ENCODE measurements at places on chromosomes 6 and 20. TPM values are rescaled to one million over a fixed set of nuclear protein-coding genes. Genes with fewer than 3 reads are reported as not detected.

GRCh38 chr20:53899351-53900167 is 170.8 kb downstream of the BCAS1 start:
- H3K4me3 ChIP-seq = peak overlapping the region; percentile 31
- peak; percentile 6 for DNase-seq
- H3K27ac ChIP-seq = no peak overlapping the region
- peaks cover 11% of the 10 kb centered on the region for H3K4me1 ChIP-seq
- H3K27me3 ChIP-seq = no peaks in the 10 kb centered on the region

DNA sequence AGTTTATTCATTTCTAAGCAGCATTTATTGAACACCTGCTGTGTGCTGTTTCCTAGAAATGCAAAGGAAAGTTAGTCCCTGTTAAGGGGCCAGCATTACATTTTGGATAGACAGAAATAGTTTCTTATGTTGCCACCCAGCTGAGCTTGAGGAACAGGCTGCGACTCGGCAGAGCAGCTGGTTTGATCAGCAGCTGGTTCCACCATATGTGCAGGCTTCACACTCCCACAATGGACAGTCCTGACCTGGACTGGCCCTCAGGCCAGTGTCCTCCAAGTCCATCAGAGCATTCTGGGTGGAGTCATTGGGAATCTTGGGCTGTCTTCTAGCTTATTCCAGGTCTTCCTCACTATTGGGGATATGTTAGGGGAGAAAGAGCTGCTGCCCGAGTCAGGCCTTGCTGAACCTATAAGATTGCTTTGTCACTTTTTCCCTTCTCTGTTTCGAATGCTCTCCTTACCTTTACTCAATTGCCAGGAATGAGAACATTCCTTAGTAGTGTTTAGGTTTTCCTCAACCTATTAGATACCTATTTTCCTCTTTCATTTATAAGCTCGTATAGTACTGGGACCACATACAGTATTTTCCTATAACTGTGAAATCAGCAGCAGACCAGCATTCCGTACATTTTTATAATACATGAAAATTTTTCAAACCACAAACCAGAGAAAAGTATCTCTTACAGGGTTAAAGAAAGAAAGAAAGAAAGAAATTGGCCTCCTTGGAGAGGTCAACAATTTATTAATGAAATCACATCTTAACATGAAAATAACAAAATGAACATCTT is 203.0 kb downstream of the FARS2 start:
- no peaks in the 10 kb centered on the region for H3K4me1 ChIP-seq
- H3K27me3 ChIP-seq = no peaks in the 10 kb centered on the region
- no peak overlapping the region for H3K27ac ChIP-seq
- DNase-seq = no peak
- no peak overlapping the region for H3K4me3 ChIP-seq

Gene SLA2
- total RNA-seq = 39.4 TPM

- no peak for DNase-seq
- H3K4me1 ChIP-seq = peaks cover 7% of the 10 kb centered on the region
- no peak overlapping the region for H3K27ac ChIP-seq
- H3K36me3 ChIP-seq = peaks cover 14% of the 10 kb centered on the region
- no peaks in the 10 kb centered on the region for H3K27me3 ChIP-seq
Measured at GRCh38 chr20:25030007-25030648, 27.8 kb downstream of the ACSS1 start.

Gene RIPOR2
- total RNA-seq = 364 TPM

Gene FOXS1
- not detected for total RNA-seq

DNA sequence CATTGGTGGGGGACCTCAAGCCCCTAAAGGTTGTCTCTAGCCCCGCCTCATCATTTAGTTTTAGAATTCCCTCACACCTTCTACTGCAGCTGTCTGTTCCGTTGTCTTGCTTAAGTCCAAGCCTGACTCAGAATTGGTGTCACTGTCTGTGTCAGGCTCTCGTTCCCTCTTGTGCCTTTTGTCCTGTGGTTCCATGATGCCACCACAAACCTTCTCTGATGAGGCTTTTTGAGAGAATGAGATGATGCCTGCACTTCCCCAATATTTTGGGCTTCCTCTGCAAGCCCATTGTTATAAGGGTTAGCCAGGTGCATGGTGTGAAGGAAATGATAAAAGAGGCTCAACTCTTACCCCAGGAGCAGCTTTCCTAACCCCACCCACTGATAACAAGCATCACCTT is 8.1 kb upstream of the AKIRIN2 start:
- no peaks in the 10 kb centered on the region for H3K27me3 ChIP-seq
- peaks cover 7% of the 10 kb centered on the region for H3K4me1 ChIP-seq
- H3K27ac ChIP-seq = no peak overlapping the region
- DNase-seq = no peak

Gene COL20A1
- total RNA-seq = 0.20 TPM

DNA sequence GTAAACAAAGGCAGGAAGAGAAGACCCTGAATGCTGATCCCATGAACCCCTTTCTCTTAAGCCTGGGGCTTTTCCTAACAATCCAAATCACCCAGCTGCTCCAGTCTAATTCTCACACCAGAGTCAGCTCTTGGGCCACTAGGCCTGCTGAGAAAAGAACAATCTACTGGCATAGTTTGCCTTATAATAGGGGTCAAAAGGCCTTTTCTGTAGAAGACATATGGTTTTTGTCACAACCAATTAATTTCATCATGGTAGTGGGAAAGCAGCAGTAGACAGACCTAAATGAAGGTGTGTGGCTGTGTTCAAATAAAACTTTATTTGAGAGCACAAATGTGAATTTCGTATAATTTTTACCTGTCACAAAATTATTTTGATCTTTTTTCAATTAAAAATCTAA is 994.7 kb upstream of the EPHA7 start:
- no peak overlapping the region for H3K4me3 ChIP-seq
- no peaks in the 10 kb centered on the region for H3K4me1 ChIP-seq
- no peaks in the 10 kb centered on the region for H3K36me3 ChIP-seq
- DNase-seq = no peak
- H3K27me3 ChIP-seq = no peaks in the 10 kb centered on the region
- H3K27ac ChIP-seq = no peak overlapping the region

Gene POM121L2
- total RNA-seq = not detected

- H3K4me3 ChIP-seq = no peak overlapping the region
- no peak for DNase-seq
- H3K4me1 ChIP-seq = no peaks in the 10 kb centered on the region
- H3K27me3 ChIP-seq = no peaks in the 10 kb centered on the region
- H3K36me3 ChIP-seq = peaks cover 5% of the 10 kb centered on the region
Measured at GRCh38 chr6:35381132-35381531, 38.8 kb downstream of the PPARD start.

DNA sequence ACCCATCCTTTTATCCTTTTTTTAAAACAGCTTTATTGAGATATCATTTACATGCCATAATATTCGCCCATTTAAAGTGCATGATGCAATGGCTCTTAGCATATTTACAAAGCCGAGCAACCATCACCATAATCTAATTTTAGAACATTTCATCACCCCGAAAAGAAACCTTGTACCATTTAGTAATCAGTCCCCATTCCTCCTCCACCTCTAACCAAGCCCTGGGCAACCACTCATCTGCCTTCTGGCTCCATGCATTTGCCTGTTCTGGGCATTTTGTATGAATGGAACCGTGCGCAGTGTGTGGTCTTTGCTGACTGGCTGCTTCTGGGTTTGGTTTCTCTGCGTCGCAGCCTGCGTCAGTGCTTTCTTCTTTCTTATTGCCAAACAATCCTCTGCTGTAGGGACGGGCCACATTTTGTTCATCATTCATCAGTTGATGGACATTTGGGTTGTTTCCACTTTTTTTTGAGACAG is 10.2 kb upstream of the EEF1A2 start:
- H3K4me1 ChIP-seq = no peaks in the 10 kb centered on the region
- H3K27ac ChIP-seq = no peak overlapping the region
- peaks cover 4% of the 10 kb centered on the region for H3K27me3 ChIP-seq
- DNase-seq = no peak
- no peak overlapping the region for H3K4me3 ChIP-seq

- no peaks in the 10 kb centered on the region for H3K27me3 ChIP-seq
- no peak for DNase-seq
- no peak overlapping the region for H3K4me3 ChIP-seq
- no peaks in the 10 kb centered on the region for H3K36me3 ChIP-seq
- no peak overlapping the region for H3K27ac ChIP-seq
- H3K4me1 ChIP-seq = peaks cover 10% of the 10 kb centered on the region
Measured at GRCh38 chr6:157376706-157377230, 4.2 kb upstream of the ZDHHC14 start.

Gene NOTCH4
- total RNA-seq = 0.86 TPM

Data from CD4-positive, CD25-positive, alpha-beta regulatory T cell (primary cell).